Endothelial cell (in vitro differentiated cells): ENCODE measurements at places on chromosomes 5 and 9. TPM values are rescaled to one million over a fixed set of nuclear protein-coding genes. Genes with fewer than 3 reads are reported as not detected.
A peak's percentile ranks its signal among the peaks of the same experiment; 100 is the strongest.

GRCh38 chr9:91589101-91589553 lies 165.5 kb upstream of the NFIL3 start:
- H3K27ac ChIP-seq = no peak overlapping the region
- H3K4me3 ChIP-seq = no peak overlapping the region
- no peaks in the 10 kb centered on the region for H3K36me3 ChIP-seq
- DNase-seq = no peak

Gene SHOC1
- total RNA-seq = not detected

Gene TXNDC8
- total RNA-seq = not detected

- no peaks in the 10 kb centered on the region for H3K27me3 ChIP-seq
- H3K27ac ChIP-seq = no peak overlapping the region
- DNase-seq = no peak
- H3K4me1 ChIP-seq = no peaks in the 10 kb centered on the region
- no peak overlapping the region for H3K4me3 ChIP-seq
Measured at GRCh38 chr5:79794347-79794746, 104.7 kb downstream of the CMYA5 start.

Gene KCNMB1
- 1.1 TPM for total RNA-seq

Gene TAF1L
- total RNA-seq = not detected

- H3K27ac ChIP-seq = no peak overlapping the region
- H3K4me1 ChIP-seq = peaks cover 13% of the 10 kb centered on the region
- H3K27me3 ChIP-seq = peaks cover 6% of the 10 kb centered on the region
Measured at GRCh38 chr5:132086277-132086794, 12.7 kb downstream of the CSF2 start.

DNA sequence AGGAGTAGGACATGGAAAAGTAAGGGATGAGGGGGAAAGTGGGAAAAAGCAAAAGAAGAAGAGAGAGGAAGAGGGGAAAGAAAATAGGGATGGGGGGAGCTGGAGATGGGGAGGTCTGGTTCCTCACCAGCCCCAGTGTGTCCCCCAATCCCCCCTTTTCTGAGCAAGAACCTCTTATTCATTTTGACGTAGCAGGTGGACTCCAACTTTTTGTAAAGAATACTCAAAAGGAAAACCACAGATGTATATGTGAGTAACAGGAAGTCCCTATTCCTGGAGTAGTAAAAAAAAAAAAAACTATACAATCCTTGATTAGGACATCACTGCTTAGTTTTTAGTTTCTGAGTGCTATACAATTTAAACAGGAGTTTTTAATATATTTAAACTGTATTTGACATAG lies 3.9 kb upstream of the CFAP95 start:
- peaks cover 19% of the 10 kb centered on the region for H3K4me1 ChIP-seq
- no peaks in the 10 kb centered on the region for H3K36me3 ChIP-seq
- peaks cover 2% of the 10 kb centered on the region for H3K27me3 ChIP-seq
- no peak overlapping the region for H3K27ac ChIP-seq
- H3K4me3 ChIP-seq = no peak overlapping the region

Gene KIF12
- total RNA-seq = 0.26 TPM

DNA sequence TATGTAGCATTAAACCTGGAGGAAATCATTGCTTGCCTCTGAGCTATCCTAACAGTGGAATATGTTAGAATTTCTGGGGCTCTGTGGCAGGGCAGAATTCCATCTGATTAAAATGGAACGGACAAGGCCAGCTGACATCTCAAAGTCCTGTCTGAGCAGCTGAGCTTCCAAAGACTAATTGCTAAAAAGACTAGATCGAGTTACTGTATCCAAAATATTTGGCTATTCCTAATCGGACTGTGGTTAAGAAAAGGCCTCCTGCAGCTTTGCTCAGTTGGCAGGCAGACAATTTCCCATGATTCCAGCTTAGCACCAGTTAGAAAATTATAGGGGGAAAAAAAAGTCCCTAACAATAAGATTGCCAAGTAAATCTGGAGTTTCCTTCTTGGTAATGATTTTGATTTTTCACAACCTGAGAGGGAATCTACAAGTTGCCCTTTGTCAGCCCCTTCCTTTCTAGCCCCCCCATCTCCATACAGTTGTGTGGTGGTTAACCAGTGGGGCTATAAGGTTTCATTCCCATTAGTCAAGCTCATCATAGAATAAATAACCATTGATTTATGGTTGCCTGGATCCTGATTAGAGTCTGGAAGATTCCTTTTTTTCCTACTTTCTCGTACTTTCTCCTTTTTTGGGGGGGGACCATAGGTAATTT lies 26.4 kb downstream of the PTGR1 start:
- no peak overlapping the region for H3K27ac ChIP-seq
- H3K4me3 ChIP-seq = no peak overlapping the region
- peaks cover 5% of the 10 kb centered on the region for H3K4me1 ChIP-seq
- H3K27me3 ChIP-seq = no peaks in the 10 kb centered on the region

Gene PLAA
- 46.2 TPM for total RNA-seq

GRCh38 chr9:122030357-122030756 lies 62.8 kb downstream of the TTLL11 start:
- H3K27ac ChIP-seq = no peak overlapping the region
- H3K4me1 ChIP-seq = no peaks in the 10 kb centered on the region
- no peak overlapping the region for H3K4me3 ChIP-seq
- no peaks in the 10 kb centered on the region for H3K27me3 ChIP-seq
- DNase-seq = no peak

GRCh38 chr9:69951411-69951810 lies 92.2 kb upstream of the MAMDC2 start:
- no peak overlapping the region for H3K4me3 ChIP-seq
- no peak for DNase-seq
- no peaks in the 10 kb centered on the region for H3K27me3 ChIP-seq
- no peaks in the 10 kb centered on the region for H3K4me1 ChIP-seq

DNA sequence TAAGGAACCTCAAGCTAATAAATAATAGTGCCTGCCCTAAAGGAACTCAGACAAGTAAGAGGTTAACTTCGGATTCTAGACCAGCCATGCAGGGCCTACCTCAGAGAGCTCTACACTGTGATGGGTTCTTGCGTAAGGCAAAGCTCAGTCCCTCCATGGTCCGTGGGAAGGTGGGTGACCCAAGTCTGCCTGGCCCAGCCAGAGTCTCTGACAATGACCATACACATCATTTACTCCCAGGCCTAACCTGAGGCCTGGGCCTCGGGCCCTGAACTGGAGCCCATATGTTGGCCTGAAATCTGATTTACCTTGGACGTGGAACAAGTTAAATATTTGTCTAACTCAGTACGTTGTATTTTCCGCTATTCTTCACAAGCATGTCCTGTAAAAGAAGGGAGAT lies 55.1 kb downstream of the TMEM174 start:
- peaks cover 10% of the 10 kb centered on the region for H3K4me1 ChIP-seq
- no peaks in the 10 kb centered on the region for H3K36me3 ChIP-seq
- no peak overlapping the region for H3K27ac ChIP-seq
- no peak overlapping the region for H3K4me3 ChIP-seq

- H3K27ac ChIP-seq = no peak overlapping the region
- peaks cover 18% of the 10 kb centered on the region for H3K27me3 ChIP-seq
- H3K4me3 ChIP-seq = no peak overlapping the region
- DNase-seq = peak; percentile 46
- peaks cover 11% of the 10 kb centered on the region for H3K36me3 ChIP-seq
- peaks cover 27% of the 10 kb centered on the region for H3K4me1 ChIP-seq
Measured at GRCh38 chr9:137240318-137240840, 708 bp upstream of the TUBB4B start.

Gene FBP1
- total RNA-seq = not detected

Gene SPATA31C1
- total RNA-seq = not detected

GRCh38 chr9:121274851-121275250 lies 6.9 kb downstream of the GSN start:
- H3K4me3 ChIP-seq = no peak overlapping the region
- H3K27ac ChIP-seq = no peak overlapping the region
- H3K4me1 ChIP-seq = peaks cover 35% of the 10 kb centered on the region
- peaks cover 7% of the 10 kb centered on the region for H3K27me3 ChIP-seq
- no peak for DNase-seq
- peaks cover 5% of the 10 kb centered on the region for H3K36me3 ChIP-seq

DNA sequence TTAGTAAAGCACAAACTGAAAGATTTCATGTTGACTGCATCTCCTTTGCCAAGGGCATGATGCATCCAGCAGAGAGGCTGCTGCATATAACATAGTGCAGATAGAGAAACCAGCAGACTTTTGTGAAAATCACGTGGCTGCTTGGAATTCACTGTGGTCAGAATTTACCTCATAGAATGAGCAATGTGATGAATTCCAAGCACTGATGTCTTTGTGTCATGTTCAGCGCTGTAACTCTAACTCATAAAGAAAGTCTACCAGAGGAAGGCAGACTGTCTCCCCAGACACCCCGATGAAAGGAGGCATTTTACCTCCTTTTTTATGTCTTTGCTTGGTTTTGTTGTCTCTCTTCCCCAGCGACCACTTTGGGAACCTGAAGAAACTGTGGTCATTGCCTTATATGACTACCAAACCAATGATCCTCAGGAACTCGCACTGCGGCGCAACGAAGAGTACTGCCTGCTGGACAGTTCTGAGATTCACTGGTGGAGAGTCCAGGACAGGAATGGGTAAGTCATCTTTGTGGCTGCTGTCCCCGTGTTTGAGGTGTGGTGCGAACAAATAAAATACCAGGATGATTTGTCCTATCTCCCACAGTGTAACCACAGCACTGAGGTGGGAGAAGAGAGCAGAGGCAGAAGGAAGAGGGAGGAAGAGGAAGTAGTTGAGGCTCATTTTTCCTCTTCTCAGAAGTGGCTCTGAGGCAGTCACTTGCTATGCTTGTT lies 42.0 kb downstream of the ITK start:
- DNase-seq = no peak
- H3K4me3 ChIP-seq = no peak overlapping the region
- H3K27ac ChIP-seq = no peak overlapping the region

Gene SNCAIP
- 254 TPM for total RNA-seq

Gene RAB3C
- 16.1 TPM for total RNA-seq

DNA sequence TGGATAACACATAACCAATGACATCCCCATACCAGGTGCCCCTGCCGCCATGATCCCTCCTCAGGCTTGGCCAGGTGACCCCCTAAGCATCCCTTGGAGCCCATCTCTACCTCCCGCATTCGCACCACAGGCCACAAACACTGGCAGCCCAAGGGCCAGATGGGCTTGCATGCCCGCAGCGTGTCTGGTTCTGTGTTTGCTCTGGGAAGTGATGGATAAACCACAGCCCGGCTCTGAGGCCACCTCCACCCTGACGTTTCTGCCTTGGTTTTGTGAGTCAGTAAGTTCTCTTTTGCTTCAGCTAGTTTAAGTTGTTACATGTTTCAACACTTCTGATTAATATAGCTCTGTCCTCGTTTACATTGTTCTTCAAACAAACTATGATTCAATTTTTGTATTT lies 172.4 kb upstream of the PHYKPL start:
- no peak for DNase-seq
- peaks cover 2% of the 10 kb centered on the region for H3K27me3 ChIP-seq
- no peaks in the 10 kb centered on the region for H3K4me1 ChIP-seq

GRCh38 chr9:105908069-105908468 lies 213.7 kb downstream of the TMEM38B start:
- H3K27me3 ChIP-seq = no peaks in the 10 kb centered on the region
- no peak overlapping the region for H3K4me3 ChIP-seq
- no peak overlapping the region for H3K27ac ChIP-seq
- DNase-seq = no peak

DNA sequence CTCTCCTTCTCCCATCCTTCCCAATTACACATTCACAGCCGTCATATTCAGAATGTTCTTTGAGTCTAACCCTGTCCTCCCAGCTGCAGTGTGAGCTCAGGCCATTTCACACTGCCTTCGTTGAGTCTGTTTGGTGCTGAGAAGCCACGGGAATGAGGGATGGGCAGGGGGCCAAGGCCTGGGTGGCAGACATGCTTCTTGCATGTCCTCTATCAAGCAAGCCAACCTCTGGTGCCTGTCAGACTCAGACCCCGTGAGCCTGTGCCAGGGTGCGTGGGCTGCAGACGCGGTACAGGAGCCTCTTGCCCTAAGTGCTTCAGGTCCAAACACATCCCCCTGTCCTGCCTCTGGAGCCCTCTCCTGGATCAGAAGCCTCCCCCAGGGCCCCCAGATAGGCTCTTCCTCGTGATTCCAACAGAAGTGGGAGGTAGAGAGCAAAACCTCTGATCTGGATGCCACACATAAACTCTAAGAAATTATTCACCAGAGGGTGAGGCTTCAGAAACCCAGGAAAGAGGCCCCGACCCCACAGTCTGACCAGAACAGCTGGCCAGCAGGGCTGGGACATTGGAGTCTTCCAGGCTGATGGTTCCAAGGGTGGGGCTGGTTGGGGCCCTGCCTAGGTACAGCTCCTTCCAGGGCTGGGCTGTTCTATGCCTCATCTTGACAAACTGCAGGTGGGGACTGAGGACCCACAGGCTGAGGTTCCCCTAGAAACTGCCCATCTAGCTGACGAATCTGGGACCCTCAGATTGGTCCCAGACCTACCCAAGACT lies 46.7 kb upstream of the CDKN2AIPNL start:
- no peak for DNase-seq
- no peak overlapping the region for H3K4me3 ChIP-seq
- no peaks in the 10 kb centered on the region for H3K27me3 ChIP-seq
- no peaks in the 10 kb centered on the region for H3K4me1 ChIP-seq
- no peak overlapping the region for H3K27ac ChIP-seq
- no peaks in the 10 kb centered on the region for H3K36me3 ChIP-seq

Gene BTNL3
- total RNA-seq = 0.36 TPM

Gene ISL1
- total RNA-seq = 0.67 TPM

Gene LIFR
- total RNA-seq = 96.0 TPM

Gene FGD3
- 1.1 TPM for total RNA-seq

Gene C9orf50
- total RNA-seq = not detected

Gene TUSC1
- total RNA-seq = 3.8 TPM

GRCh38 chr9:99848447-99848846 lies 26.8 kb downstream of the NR4A3 start:
- DNase-seq = no peak
- no peak overlapping the region for H3K27ac ChIP-seq

GRCh38 chr5:82601077-82601476 lies 322.9 kb upstream of the RPS23 start:
- no peak overlapping the region for H3K4me3 ChIP-seq
- no peak for DNase-seq
- peaks cover 1% of the 10 kb centered on the region for H3K36me3 ChIP-seq
- H3K27me3 ChIP-seq = no peaks in the 10 kb centered on the region
- no peaks in the 10 kb centered on the region for H3K4me1 ChIP-seq

GRCh38 chr5:72179816-72180440 lies 72.7 kb downstream of the MAP1B start:
- no peak for DNase-seq
- H3K4me3 ChIP-seq = no peak overlapping the region
- peaks cover 20% of the 10 kb centered on the region for H3K4me1 ChIP-seq
- H3K27me3 ChIP-seq = peaks cover 2% of the 10 kb centered on the region
- H3K36me3 ChIP-seq = peaks cover 12% of the 10 kb centered on the region
- peak overlapping the region; percentile 7 for H3K27ac ChIP-seq

Gene RUFY1
- total RNA-seq = 30.5 TPM

Gene ZNF483
- 24.0 TPM for total RNA-seq

Gene C8G
- total RNA-seq = 1.1 TPM

DNA sequence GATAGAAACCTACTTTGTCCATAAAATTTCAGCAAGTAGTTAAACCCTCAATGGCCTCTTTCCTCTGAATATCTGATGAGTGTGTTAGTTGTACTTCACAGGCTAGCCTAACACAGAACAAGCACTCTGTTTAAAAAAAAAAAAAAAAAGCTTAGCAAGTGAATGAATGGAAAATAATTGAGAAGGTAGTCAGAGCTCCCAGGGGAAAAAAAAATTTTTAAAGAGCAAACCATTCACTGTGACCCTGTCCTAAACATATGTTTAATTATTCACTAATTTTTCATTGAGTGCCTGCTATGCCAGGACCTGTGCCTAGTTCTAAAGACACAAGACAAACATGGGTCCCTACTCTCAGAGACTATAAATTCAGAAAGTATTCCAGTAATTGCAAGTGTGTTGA lies 69.3 kb downstream of the SH3RF2 start:
- no peak overlapping the region for H3K27ac ChIP-seq
- no peaks in the 10 kb centered on the region for H3K4me1 ChIP-seq
- DNase-seq = no peak
- no peak overlapping the region for H3K4me3 ChIP-seq
- H3K27me3 ChIP-seq = peaks cover 1% of the 10 kb centered on the region
